ENCODE measurements at places on chromosomes 16 and 17.

GRCh38 chr16:23597003-23597756 is 1.1 kb upstream of the NDUFAB1 start:
- DNase-seq = no peak

- DNase-seq = no peak
Observed at GRCh38 chr16:27690608-27691007, 140.7 kb downstream of the KATNIP start.

DNA sequence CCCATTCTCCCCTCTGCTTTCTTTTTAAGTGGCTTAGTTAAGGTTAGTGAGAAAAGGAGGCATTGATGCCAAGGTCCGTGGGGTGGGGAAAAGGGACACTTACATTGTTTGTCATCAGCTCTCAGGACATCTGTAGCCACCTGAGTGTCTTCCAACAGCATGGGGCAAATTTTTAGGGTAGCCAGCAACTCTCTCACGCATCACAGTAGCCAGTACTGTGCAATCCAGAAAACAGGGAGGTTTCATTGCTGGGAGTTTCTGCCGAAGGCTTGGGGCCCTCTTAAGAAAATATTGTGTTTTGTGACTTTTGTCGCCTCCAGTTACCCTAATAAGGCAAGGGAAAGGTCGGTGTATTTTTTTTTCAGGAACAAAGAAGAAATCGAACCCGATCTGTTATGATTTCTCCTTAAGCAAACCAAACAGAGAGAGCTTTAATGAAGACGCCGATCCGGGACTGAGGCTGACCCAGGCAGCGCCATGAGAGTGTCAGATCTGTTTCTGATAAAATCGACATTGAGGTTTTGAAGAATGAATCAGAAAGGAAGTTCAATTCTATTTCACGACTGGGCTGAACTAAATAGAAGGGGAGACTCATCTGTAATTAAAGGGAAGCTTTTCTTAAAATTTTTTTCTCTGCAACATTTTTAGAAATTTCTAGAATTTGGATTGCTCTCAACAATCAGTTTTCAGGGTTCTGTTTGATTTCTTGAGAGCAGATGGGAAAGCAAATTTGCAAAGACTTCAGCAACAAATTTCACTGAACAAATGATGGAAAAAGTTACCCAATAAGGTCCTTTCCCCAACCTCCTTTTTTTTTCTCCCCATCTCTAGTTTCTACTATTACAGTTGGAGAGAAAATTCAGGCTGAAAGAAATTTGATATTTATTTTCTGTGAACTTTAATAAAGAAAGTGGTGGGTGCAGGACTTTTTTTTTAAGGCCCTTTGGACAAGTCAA is 144.7 kb upstream of the IRX3 start:
- DNase-seq = peak; percentile 45

DNA sequence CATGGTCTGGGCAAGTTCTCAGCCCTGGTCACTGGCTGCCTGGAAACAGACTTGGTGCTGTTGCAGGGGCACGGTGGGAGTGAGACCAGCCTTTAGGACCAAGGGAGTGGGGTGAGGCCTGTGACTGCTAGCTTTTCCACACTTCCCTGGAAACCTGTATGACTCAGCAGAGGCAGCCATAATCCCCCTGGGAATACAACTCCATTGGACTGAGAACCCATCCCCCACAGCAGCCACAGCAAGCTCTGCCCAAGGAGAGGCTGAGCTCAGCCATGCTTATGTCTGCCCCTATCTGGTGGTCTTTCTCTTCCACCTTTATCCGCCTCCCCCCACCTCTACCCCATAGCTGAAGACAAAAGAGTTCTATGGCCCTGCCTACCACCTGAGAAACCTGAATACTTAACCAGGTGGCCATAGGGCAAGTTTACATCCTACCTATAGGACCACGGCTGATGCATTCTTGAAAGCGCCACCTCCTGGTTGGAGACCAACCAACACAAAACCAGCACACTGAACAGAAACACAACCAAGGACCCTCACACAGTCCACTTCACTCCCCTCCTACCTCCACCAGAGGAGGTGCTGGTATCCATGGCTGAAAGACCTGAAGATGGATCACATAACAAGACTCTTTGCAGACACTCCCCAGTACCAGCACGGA is 816.2 kb upstream of the SOX9 start:
- no peak for DNase-seq

GRCh38 chr16:72952811-72953271 is 95.1 kb downstream of the ZFHX3 start:
- DNase-seq = peak; percentile 58

DNA sequence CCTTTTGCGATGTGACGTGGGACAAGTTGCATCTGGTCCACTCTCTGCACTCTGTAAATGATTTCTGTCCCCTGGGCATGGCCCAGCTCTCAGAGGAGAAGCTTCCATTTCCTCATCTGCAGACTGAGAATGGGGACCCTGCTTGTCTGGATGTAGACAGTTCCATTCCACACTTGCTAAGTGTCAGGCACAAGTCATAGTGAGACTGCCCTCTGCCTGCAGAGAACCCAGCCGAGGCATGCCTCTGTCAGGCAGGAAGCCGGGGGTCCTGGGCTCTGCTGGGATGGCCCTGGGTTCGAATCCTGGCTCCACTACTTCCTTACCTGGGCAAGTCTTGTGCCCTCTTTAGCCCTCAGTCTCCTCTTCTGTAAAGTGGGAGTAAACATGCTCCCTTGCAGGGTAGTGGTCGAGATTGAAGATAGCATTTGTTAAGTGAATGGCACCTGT is 4.1 kb downstream of the MAP2K3 start:
- no peak for DNase-seq

- no peak for DNase-seq
Observed at GRCh38 chr17:59838052-59838916, 54.5 kb downstream of the TUBD1 start.

- no peak for DNase-seq
Observed at GRCh38 chr16:79042886-79043285, 557.7 kb downstream of the MAF start.

- no peak for DNase-seq
Observed at GRCh38 chr17:60436676-60437075, 14.4 kb downstream of the CHCT1 start.

GRCh38 chr16:31063495-31063842 is 10.6 kb downstream of the ZNF668 start:
- no peak for DNase-seq

DNA sequence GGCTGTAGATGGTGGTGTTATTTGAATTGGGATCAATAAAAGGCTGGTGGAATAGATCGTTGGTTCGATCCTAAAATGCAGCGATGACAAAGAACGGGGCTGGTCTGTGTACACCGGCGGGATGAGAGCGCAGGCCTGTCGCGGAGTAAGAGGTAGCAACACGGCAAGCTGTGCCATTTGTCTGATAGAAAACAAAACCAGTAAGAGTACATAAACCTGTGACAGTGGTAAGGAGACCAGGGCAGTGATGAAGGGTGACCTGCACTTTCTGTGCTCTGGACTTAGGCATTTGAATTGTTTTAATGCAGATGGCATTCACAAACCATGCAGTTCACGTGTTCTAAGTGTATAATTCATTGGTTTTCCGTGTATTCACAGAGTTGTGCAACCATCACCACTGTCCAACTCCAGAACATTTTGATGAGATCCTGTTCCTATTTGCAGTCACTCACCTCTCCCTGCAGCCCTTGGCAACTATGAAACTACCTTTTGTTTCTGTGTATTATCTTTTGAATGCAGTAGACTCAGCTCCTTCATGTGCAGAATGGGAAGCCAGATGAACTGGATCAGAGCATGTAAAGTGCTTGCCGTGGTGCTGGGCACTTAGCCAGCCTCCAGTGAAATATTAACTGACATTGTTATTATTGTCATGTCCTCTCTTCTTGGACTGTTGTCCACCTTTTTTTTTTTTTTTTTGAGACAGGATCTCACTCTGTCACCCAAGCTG is 286.1 kb downstream of the SNX29 start:
- no peak for DNase-seq

DNA sequence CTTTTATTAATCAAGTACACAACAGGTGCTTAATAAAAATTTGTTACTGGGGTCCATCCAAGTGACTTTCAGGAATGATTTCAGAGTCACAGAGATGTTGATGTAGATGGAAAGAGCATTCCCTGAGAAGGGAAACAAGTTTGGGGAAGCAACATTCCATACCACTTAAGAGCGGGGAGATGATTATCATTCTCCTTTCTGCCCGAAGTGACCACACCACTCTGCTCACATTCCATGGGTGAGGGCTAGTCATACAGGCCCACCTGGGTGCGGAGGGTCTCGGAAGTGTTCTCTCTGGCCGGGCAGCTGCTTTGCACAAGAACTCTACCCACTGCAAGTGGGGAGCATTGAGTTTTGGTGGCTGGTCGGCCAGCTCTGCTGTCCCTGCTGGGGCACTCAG is 231.4 kb downstream of the SNX29 start:
- no peak for DNase-seq

DNA sequence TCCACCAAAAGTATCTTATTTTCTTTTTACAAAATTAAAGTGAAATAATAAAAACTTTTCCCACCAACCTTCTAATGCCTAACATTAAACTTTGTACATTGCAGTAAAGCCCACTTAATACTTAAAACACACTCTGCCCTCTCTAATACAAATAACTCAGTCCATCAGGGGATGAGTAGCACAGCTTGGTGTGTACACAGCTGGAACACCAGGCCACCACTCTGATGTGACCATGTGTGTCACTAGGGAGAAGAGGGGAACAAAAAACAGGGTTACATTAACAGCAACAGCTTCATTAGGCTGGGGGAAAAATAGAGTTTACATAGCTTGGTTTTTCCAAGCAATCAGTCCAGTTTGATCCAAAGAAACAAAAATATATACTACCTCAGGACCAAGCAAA is 295.0 kb downstream of the CEP112 start:
- DNase-seq = no peak

GRCh38 chr17:55777471-55777971 is 26.7 kb downstream of the PCTP start:
- no peak for DNase-seq

GRCh38 chr16:31429796-31430195 is 1.6 kb upstream of the COX6A2 start:
- DNase-seq = no peak

DNA sequence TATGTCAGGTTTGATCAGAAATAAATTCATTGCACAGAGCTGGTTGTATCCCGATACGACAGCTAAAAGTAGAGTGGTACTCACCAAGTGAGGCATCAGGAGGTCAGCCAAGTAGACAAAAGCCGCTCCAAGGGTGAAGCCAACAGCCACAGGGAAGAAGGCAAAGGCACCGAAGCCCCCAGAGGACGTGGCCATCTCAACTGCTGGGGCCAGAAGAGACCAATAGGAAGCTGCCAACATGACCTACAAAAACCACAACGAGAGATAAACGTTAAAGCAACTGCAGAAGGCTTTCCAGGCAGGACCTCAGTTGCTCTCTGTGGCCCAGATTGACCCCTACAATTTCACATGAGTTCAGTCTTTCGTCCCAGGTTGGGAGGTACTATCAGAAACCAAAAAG is 61.0 kb downstream of the SLC39A11 start:
- DNase-seq = no peak

GRCh38 chr16:88703486-88704309 is 2.5 kb downstream of the RNF166 start:
- no peak for DNase-seq

GRCh38 chr16:81415751-81416150 is 28.9 kb upstream of the CMIP start:
- DNase-seq = no peak

GRCh38 chr17:73281928-73282327 is 20.2 kb upstream of the CPSF4L start:
- no peak for DNase-seq

GRCh38 chr17:49887744-49888360 is 40.0 kb upstream of the TAC4 start:
- DNase-seq = no peak

DNA sequence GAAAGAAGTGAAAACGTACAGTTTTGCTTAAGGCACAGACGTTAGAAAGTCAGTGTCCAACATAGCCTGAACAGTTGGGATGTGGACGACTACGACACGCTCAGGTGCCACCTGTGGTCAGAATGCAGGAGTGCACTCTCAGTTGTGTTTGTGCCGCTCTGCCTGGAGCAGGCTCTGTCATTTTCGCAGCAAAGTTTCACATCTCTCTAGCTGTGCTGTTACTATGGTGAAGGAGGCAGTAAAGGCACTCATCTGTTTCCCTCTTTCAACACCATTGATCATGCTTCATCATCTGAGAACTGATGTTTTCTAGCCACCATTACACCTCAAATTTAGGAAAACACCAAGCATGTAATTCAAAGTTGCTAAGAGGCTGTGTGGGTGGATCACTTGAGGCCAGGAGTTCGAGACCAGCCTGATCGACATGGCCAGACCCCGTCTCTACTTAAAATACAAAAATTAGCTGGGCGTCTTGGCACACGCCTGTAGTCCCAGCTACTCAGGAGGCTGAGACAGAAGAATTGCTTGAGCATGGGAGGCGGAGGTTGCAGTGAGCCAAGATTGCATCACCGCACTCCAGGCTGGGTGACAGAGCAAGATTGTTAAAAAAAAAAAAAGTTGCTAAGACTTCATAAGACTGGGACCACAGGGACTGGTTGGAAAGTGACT is 44.9 kb upstream of the DNAJA2 start:
- DNase-seq = no peak

GRCh38 chr17:7018331-7018964 is 4.4 kb upstream of the BCL6B start:
- no peak for DNase-seq

DNA sequence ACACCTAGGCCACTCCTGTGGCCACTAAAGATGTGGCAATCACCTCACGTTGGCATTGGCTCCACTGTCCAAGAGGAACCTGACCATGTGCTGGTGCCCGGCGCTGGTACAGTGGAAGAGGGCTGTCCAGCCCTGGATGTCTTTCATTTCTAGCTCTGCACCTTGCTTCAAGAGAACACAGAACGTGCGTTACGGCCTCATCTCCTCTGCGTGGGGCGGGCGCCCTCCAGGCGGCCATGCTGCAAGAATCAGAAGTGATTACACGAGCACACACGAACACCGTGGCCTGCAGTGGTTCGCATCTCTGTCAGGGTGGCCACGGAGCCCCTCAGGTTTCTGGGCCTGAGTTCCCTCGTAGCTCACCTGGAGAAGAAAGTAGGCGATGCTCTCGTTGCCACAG is 7.5 kb downstream of the ANKS3 start:
- DNase-seq = no peak

GRCh38 chr16:20942256-20942655 is 41.7 kb downstream of the LYRM1 start:
- DNase-seq = no peak

GRCh38 chr17:51435641-51436091 is 175.3 kb downstream of the UTP18 start:
- no peak for DNase-seq

DNA sequence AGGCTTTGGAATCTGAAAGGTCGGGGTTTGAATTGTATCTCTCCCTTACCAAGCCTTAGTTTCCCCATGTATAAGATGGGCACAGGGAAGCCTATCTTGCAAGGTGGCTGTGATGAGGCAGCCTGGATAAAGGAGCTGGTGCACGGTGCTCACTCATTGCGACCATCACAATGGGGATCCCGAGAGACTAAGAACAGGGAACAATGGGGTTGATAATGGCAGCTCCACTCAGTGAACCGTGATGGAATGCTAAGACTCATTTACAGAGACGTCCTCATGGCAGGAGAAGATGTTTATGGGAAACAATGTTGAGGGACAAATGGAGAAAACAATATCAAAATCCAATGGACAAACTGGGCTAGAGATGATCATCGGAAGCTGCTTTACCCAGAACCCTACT is 81.8 kb downstream of the SPACA3 start:
- no peak for DNase-seq
